ENCODE measurements at places on chromosomes 4 and X.
A peak's percentile ranks its signal among the peaks of the same experiment; 100 is the strongest.

GRCh38 chr4:20370274-20370673, 118.6 kb downstream of the SLIT2 start:
- no peak for DNase-seq

- peak; percentile 17 for DNase-seq
These were observed 980 bp upstream of the GIMD1 start for GRCh38 chr4:106369456-106370060.

DNA sequence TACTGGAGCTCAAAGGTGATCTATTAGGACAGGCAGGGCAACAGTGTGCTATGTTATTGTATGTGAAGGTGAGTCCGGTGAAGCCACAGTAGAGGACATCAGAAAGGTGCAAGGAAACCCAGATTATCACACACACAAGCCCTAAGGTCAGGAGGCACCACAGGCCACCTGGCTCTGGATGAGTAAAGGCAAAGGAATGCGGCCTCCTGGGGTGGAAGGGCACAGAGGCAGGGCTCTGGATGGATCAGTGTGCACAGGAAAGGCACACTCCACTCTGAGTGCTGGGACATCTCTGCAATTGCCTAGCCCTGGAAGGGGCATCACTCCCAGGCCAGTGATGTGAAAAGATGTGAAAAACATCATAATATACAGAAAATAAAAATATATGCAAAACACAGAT, 683.5 kb downstream of the TRIML1 start:
- no peak for DNase-seq

GRCh38 chr4:8860892-8861575, 10.6 kb downstream of the HMX1 start:
- no peak for DNase-seq

- no peak for DNase-seq
These were observed 39.9 kb upstream of the MAP3K15 start for GRCh38 chrX:19555236-19555635.

- DNase-seq = no peak
These were observed 68.1 kb downstream of the HPF1 start for GRCh38 chr4:169689681-169690080.
